SK-MEL-5 (cell line): ENCODE measurements at places on chromosomes 1 and 21. TPM values are rescaled to one million over a fixed set of nuclear protein-coding genes. Genes with fewer than 3 reads are reported as not detected.

Gene ADGRB2
- 4.2 and 4.4 TPM in 2 replicates for total RNA-seq

DNA sequence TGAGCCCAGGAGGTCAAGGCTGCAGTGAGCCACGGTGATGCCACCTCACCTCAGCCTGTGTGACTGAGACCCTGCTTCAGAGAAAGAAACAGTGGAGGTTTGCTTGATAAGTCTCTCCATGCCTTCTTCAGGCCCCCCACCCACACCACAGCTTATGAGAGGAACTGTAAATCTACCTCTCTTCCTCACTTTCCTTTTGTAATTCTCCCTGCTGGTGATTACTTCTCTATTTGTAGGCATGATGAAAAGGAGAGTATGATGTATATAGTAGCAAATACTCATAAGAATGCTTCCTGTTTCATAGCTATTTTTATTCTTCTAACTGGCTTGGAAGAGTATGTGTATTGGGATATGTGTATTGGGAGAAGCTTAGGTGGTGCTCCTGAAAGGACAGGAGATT, 186.3 kb downstream of the VPS13D start:
- DNase-seq: no peak

Gene OLIG2
- 24.4 and 25.8 TPM in 2 replicates for total RNA-seq

GRCh38 chr1:162397943-162398560, 13.9 kb downstream of the SH2D1B start:
- no peak for DNase-seq

GRCh38 chr1:206674745-206675175, 9.9 kb upstream of the MAPKAPK2 start:
- no peak for DNase-seq

GRCh38 chr1:115719285-115719684, 49.2 kb downstream of the CASQ2 start:
- no peak for DNase-seq

Gene ZNF695
- total RNA-seq: 0.08 and 0.72 TPM in 2 replicates

DNA sequence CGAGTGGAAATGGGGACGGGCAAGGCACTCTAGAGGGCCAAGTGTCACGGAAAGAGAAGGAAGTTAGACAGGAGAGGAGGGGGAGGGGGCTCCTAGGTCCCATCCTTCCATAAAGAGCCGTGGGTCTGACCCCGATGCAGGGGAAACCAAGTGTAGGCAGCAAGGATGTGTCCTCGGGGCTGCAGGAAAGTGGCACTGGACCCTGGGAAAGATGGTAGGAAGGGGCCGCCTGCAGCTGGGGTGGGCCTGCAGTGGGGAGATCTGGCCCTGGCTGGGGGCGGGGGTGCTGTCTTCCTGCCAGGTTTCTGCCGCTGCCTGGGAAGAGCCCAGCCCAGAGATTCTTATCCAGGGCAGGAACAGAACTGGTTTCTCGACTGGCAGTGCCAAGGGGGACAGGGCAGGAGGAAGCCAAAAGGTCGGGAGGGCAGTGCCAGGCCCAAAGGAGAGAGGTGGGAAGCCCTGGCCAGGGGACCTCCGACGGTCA, 12.9 kb downstream of the CRABP2 start:
- no peak for DNase-seq

GRCh38 chr1:30397576-30397975, 325.8 kb downstream of the MATN1 start:
- no peak for DNase-seq

DNA sequence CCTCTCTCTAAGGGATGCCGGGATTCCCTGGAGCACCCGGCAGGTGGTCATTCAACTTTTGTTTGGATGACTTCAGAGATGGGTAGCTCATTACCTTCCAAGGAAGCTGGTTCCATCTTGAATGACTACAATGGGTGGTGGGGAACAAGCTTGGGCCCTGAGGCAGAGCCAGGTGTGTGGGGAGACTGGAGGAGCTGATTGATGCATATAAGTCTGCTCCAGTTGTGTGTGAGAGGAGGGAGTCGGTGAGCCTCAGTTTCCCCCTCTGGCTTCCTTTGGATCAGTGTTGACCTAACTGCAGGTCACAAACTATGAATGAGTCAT, 133.8 kb upstream of the ZBTB40 start:
- DNase-seq: no peak

GRCh38 chr21:45254460-45254930, 33.2 kb downstream of the POFUT2 start:
- no peak for DNase-seq

Gene LCE3D
- total RNA-seq: not detected in 2 replicates

- no peak for DNase-seq
Measured at GRCh38 chr1:227911376-227911775, 36.4 kb downstream of the WNT9A start.

GRCh38 chr21:37593015-37593414, 226.4 kb downstream of the DYRK1A start:
- DNase-seq: no peak

DNA sequence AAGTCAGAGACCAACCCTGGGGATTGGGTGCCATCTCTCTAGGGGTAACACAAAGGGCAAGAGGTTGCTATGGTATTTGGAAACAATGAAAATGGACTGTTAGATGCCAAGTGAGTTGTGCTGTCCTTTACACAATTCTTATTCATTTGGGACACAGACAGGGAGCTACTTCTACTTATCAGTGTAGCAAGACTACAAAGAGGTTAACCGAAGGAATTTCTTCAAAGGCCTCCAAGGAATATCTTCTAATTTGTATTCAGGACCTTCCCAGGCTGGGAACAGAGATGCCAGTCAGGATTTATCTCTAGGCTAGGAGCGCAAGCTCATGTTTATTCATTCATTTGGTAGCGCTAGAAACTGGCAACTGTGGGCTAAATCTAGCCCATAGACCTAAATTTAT, 2.6 kb downstream of the NAXE start:
- DNase-seq: no peak
